ENCODE measurements at places on chromosomes 5 and 9.

DNA sequence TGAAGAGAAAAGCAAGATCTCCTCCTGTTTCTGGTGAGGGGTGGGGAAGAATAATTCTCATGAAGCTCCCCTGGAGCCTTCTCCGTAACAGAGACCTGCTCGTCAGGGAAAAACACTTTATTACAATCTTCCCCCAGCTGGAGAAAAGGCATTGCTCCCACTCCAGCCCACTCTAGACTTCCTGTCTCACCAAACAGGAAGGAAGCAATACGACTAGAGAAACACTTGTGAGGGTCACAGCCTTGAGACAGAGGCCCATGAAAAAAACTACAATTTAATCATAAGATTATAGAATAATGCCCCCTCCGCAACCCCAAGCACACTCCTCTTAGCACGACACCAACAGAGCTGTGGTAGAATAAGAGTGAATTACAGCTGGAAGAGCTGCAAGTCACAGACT lies 197.2 kb upstream of the S1PR3 start:
- no peak for DNase-seq

GRCh38 chr5:82340799-82341198 lies 62.6 kb upstream of the RPS23 start:
- no peak for DNase-seq

- DNase-seq = no peak
These were observed 75.9 kb downstream of the DAP start for GRCh38 chr5:10685115-10685521.

DNA sequence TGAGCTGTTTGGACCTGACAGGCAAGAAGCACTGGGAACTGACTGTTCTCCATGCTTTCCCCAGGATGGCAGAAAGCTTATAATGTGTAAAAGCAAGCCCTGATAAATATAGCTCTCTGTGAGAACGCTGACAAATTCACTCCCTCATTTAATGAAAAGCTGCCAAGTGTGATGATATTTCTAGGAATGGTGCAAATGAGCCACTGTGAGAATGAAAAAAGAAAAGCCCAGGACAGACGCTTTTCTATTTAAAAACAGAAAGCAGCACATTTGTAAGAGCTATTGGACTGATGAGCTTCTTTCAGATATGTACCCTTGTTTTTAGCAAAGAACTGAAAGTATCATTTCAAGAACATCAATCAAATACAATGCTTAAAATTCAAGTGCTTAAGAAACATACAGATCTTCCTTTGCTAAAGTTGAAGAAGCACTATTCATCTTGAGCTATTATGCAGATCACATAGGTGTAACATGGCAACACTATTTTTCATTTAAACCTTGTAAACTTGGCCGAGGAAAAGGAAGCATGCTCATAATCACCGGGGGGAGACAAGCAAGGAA lies 842.6 kb upstream of the ACO1 start:
- no peak for DNase-seq

DNA sequence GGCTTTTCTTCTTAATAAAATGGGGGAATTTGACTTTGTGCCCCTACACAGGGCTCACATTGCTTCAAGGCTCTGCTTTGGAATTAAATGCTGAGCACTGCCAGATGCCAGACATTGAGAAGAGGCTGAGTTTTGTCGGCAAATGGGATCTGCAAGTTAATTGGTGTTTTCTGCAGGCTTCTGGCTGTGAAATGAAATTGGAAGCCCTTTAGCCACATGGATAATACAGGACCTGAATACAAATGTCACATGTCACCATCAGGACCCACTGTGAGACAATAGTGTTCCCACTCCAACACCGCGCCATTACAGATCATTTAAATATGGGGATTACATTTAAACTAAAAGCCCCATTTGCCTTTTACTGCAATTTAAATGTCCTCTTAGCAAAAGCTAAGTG lies 164.4 kb downstream of the ZSWIM6 start:
- no peak for DNase-seq

DNA sequence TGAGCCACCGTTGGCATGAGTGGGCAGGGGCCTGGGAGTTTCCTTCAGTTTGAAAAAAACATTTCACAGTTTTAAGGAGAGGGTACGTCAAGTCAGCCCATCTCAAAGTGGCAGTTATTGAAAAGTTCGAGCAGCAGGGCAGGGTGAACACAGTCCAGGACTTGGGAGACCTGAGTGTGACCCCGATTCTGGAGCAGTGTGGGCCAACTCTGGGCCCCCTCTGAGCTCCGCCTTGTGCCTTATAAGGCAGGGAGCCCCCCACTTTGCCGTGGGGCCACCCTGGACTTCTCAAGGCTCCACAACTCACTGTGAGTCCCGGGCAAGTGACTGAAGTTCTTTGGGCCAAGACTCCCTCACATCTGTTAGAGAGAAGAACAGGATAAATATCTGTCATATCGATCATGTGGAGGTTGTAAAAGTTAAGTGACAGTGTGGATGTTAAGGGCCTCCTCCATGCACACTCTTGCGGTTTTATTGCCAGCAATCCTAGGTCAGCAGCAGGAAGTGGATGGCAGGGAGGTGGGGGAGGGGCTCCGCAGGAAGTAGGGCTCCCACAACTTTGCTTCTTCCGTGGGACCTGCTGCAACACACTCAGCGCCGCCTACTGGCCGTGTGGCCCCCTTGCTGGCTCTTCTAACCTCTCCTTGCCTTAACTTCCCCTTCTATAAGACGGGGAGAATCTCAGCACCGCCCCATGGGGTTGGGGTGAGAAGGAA lies 38.4 kb downstream of the HRH2 start:
- peak; percentile 16 for DNase-seq

GRCh38 chr5:178110-178509 lies 13.2 kb upstream of the LRRC14B start:
- no peak for DNase-seq

DNA sequence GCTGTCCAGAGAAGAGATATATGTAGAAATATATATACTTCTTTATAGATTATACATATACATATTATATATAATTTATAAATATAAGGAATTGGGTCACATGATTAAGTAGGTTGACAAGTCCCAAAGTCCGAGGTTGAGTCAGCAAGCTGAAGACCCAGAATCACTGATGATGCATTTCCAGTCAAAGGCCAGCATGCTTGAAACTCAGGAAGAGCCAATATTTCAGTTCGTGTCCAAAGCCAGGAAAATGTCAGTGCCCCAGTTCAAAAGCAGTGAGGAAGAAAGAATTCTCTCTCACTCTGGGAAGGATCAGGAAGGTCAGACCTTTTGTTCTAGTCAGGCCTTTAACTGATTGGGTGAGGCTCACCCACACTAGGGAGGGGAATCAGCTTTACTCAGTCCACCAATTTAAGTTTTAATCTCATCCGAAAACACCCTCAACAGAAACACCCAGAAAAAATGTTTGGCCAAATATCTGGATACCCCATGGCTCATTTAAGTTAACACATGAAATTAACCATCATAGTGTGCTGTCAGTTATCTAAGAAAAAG lies 42.0 kb upstream of the LVRN start:
- no peak for DNase-seq

DNA sequence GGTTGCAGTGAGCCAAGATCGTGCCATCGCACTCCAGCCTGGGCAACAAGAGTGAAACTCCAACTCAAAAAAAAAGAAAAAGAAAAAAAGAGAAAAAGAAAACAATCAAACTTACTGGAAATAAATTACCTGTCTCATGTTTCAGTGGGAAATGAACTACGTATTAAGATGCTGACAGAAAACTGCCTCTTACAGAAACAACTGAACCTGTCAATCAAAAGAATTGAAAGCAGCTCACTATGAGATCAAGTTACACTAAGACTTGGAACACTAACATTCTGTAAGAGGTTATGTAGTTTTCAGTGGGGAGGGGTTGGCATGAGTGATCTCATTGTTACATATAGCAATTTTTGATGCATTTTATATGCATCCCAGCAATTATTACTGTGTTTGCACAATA lies 64.4 kb upstream of the SPATA31E1 start:
- no peak for DNase-seq

- no peak for DNase-seq
These were observed 58.3 kb downstream of the HMGCR start for GRCh38 chr5:75395277-75395676.

GRCh38 chr5:175550055-175550805 lies 71.9 kb downstream of the SFXN1 start:
- DNase-seq = no peak

GRCh38 chr5:97422678-97423077 lies 239.6 kb upstream of the RIOK2 start:
- no peak for DNase-seq

DNA sequence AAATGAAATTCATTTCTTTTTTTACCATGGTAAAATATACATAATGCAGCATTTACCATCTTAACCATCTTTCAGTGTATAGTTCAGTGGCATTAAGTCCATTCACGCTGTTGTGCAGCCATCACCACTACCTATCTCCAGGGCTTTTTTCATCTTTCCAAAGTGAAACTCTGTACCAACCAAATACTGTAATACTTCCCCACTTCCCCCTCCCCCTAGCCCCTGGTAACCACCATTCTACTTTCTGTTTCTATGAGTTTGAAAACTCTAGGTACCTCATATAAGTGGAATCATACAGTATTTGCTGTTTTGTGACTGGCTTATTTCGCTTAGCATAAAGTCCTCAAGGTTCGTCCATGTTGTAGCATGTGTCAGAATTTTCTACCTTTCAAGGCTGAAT lies 23.4 kb downstream of the SPAAR start:
- no peak for DNase-seq

GRCh38 chr5:152246401-152246800 lies 158.7 kb downstream of the NMUR2 start:
- no peak for DNase-seq

GRCh38 chr5:82785882-82786509 lies 291.2 kb downstream of the TMEM167A start:
- no peak for DNase-seq

DNA sequence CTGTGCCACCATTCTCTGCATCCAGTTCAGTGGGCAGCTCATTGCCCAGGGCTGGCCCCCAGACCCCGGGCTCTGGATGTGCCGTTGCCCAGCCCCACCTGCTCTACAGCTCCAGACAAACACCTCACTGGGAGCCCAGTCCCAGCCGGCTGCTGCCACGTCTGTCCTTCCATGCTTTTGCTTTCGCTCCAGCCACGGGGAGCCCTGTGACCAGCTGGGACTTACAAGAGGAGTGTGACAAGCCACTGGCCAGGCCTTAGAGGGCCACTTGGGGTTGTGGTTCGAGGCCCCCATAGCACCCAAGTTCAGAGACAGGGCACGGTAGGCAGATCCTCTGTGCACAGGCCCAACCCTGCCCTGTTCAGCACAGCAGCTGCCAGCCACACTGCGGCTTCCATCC lies 142.0 kb downstream of the ADAMTS2 start:
- no peak for DNase-seq

- no peak for DNase-seq
These were observed 548.7 kb downstream of the TUSC1 start for GRCh38 chr9:25129537-25129936.

GRCh38 chr5:37111426-37112382 lies 137.5 kb downstream of the CPLANE1 start:
- DNase-seq = no peak

- no peak for DNase-seq
These were observed 95.4 kb downstream of the JAKMIP2 start for GRCh38 chr5:147687118-147687517.

- DNase-seq = no peak
These were observed 509.5 kb upstream of the PAPPA start for GRCh38 chr9:115643948-115644727.

DNA sequence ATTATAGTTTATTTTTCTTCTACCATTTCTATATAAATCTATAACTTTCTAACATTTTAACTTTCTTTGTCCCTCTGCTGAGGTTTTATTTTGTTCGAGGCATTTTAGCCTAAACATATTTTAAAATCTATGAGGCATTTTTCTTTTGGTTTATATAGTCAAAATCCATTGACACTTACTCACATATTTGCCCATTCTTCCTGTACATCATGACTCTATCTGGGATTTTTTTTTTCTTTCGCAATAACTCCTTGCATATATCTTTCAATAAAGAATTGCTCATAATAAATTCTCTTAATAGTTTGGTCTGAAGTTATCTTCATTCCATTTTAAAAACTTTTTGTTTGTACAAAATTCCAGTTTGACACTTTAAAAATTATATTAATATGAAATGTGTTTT lies 632.3 kb downstream of the TLE4 start:
- no peak for DNase-seq

DNA sequence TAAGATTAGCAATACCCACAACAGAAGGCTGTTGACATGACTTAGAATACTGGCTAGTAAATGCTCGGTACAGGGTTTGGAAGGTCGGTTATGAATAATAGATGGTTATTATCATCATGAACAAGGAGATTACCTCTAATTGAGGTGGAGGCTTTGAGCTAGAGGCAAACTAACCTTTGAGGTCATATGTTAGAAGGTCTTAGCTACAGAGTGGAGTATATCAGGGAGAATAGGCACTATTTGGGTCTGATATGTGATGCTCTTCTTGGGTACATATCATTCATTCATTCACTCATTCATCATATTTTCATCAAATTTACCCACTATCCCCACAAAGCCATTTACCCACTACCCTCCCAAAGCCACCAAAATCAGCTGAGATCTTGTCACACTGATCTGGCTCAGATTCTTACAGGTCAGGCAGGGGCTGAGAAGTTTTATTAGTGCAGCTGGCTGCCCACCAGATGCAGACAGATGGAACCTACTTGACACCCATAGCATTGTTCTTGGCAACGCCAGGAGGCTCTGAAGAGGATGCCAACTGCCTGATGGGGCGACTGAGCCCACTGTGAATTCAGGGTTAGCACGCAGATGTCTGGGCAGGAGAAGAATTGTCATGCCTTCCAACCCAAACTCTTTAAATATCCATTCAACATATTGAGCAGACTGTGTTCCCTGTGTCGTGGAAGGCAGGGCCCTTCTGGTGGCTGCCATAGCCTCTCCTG lies 90.2 kb upstream of the SH3PXD2B start:
- no peak for DNase-seq

GRCh38 chr9:134706522-134706921 lies 64.9 kb downstream of the COL5A1 start:
- DNase-seq = no peak

- DNase-seq = no peak
These were observed 10.1 kb upstream of the MOB3B start for GRCh38 chr9:27539479-27540441.

DNA sequence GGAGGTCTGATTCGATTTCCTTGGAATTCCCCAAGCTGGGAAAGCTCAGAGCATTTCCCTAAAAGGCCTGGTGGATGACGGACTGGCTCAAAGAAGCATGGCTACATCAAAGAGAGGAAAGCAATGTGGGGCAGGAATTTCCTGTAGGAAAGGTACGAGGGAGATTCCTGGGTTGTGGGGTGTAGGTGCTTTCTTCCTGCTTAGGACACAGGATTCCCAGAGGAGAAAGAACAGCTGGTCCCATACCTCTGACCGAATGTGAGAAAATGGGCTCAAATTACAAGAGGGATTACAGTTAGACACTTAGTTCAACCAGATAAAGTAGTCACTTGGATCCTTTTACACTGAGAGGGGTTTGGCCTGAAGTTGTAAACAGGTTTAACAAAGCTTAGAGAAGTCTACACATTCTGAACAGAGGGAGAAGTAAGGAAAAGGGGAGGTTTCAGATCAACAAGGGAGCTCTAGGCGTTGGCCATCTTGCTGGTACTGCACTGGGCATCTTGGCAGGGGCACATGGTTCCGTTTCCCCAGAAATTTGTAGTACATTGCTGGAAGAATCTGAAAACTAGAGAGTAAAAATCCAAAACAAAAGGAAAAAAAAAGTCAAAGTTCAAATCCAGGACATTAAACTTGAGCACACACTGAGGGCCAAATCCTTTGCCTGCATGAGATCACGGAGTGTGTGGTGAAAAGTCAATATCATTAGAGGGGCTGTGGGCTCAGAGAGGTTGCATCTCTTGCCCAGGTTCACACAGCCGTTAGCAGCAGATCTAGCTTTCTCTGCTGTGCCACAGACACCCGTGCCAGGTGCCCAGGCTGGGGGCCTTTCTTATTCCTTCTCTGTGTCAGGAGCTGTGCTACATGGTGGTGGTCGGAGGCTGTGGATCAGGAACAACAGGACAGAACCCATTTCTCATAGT lies 171.3 kb downstream of the RGS3 start:
- DNase-seq = no peak

Data from stimulated activated CD8-positive, alpha-beta memory T cell treated with anti-CD3 and anti-CD28 coated beads, Interleukin-15, amount 100 ng/mL, for 4 hours (primary cell).